Activated T-cell treated with anti-CD3 and anti-CD28 coated beads, Interleukin-2, amount 50 U/mL, for 72 hours (primary cell): ENCODE measurements at places on chromosomes 1 and 21. TPM values are rescaled to one million over a fixed set of nuclear protein-coding genes. Genes with fewer than 3 reads are reported as not detected.

The GPR161 gene
- total RNA-seq: 4.5 TPM

The KCNE2 gene
- total RNA-seq: 0.69 TPM

The TRABD2B gene
- total RNA-seq: not detected

The RSRP1 gene
- 181 TPM for total RNA-seq

The OR2L2 gene
- total RNA-seq: 0.12 TPM

The RNPC3 gene
- total RNA-seq: 27.0 TPM

The DNAJC28 gene
- total RNA-seq: 0.55 TPM

The FBXO2 gene
- total RNA-seq: 1.9 TPM

The AIM2 gene
- total RNA-seq: 103 TPM

The PTPRC gene
- total RNA-seq: 490 TPM

The PRR9 gene
- not detected for total RNA-seq

The TNFAIP8L2 gene
- 14.7 TPM for total RNA-seq

The LAD1 gene
- not detected for total RNA-seq

The BNIPL gene
- 2.8 TPM for total RNA-seq

The RGS8 gene
- total RNA-seq: 0.05 TPM

GRCh38 chr1:24707687-24708086 lies 37.6 kb upstream of the CLIC4 start:
- DNase-seq: no peak

DNA sequence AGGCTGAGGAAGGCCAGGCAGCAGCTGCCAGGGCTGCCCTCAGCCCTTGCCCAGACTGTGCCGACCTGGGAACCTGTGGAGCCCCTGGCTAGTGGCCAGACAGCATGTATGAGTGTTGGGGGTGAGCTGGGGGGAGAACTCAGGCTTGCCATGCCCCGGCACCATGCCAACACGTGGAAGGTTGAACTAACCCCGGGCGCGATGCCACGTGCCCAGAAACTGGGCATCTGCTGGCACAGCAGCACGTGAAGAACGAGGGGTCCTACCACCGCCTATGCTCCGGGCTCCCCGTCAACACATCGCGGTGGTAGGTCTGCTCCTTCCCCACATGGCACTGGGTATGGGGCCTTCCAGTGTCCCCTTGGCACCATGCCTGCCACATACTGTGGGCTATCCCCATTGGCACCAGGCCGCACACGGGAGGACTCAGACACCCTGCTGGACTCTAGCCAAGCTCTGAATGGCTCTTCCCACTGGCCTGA lies 68.7 kb downstream of the CASZ1 start:
- DNase-seq: no peak

GRCh38 chr21:37800057-37800455 lies 116.2 kb downstream of the KCNJ6 start:
- no peak for DNase-seq

GRCh38 chr21:39705849-39706248 lies 39.1 kb upstream of the IGSF5 start:
- no peak for DNase-seq

DNA sequence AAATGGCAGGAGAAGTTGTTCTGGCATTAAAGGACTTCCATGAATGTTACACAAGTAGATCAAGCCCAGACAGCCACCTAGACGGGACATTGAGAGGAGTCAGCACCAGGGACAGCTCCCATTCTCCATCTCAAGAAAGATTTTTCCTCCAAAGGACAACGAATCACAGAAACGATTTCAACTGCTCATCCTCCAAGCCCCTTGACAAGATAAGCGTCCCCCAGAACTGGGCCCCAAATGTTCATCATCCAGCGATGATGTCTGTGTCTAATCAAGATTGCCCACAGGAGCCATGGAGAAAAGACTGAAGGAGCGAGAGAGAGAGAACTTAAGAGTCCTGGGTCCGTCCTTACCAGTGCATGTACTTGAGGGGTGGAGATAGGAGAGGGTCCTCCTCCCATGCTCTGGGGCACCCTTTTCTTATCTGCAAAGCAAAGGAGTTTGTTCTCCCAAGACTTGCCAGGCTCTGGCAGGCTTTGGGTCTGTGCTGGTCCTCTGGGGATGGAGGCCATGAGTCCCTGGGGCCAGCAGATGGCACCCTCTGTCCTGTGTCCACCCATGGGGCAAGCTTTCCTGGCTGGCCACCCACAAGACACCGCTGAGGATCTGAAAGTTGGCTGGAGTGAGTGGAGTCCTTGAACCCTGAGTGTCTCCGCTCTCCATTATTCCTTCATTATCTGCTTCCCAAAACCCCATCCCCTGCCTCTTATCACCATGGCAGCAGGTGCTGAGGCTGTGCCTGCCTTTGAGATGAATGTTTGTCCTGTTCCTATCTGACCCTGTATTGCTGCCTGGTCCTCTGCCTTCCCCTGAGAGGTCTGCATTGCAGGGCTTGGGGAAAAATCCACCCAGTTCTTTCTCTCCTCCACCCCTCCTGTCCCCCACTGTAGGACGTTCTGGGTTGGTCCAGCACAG lies 164.6 kb downstream of the ACTL8 start:
- DNase-seq: no peak

GRCh38 chr1:234868296-234869147 lies 258.5 kb upstream of the IRF2BP2 start:
- DNase-seq: no peak

GRCh38 chr1:77623066-77623465 lies 59.4 kb downstream of the ZZZ3 start:
- no peak for DNase-seq

GRCh38 chr1:91870322-91870721 lies 15.6 kb downstream of the TGFBR3 start:
- DNase-seq: no peak

DNA sequence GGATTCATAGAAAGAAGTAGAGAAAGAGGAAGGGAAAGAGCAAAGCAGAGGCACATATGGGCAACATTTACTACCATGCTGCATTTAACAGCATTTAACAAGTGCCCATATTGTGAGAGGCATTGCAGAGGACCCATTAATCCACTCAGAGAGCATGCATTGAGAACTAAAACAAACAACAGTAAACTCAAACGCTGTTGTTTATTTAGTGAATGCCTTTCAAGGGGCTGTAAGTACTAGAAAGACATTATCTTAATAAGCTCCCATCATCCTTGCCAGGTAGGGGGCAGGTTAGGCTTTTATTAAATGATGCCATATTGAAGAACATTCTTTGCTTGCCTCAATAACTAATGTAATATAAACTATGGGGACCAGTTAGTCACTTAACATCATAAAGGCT lies 254.3 kb upstream of the DAB1 start:
- no peak for DNase-seq

- no peak for DNase-seq
These were observed 3.0 kb downstream of the HSD3B1 start for GRCh38 chr1:119510046-119510445.

DNA sequence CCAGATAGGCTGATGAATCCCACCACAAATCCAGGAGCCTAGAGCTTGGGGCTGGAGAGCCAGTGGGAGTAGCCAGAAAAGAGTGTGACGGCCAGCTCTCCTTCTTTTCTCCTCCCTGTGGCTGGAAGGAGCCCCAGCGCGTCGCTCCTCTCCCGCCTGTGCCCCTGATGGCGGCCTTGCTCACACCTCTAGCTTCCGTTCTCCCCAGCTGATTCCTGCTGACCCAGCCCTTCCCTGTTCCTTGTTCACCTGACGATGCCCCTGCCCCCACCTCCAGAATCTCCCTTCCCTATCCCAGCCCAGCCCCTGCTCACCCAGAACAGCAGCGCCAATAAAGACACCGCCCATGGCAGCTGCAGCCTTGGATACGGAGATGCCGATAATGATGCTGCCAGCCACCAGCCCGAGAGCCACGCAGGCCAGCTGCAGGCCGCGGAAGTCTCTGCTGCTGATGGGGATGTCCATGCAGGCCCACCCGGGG lies 656 bp downstream of the KNCN start:
- DNase-seq: no peak

DNA sequence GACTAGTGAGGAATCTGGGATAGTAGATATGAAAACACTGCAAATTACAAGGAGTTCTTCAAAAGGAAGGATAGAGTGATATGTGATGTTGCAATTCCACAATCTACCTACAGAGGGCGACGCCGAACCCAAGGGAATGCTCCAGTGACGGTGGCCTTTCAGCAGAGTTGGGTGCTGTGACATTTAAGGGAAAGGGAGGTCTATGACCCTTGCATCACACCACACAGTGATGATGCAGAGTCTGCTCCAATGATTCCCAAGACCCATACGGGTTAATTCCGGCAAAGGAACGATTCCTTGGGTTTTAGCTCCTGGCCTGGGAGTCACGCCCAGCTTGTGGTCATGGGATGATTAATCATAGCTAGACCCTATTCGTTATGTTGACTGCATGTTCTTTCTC lies 123.0 kb upstream of the IGSF21 start:
- DNase-seq: peak; percentile 13

- peak; percentile 46 for DNase-seq
These were observed 7.0 kb downstream of the FOXD2 start for GRCh38 chr1:47444562-47445465.

GRCh38 chr1:61591351-61591750 lies 133.6 kb downstream of the TM2D1 start:
- no peak for DNase-seq

DNA sequence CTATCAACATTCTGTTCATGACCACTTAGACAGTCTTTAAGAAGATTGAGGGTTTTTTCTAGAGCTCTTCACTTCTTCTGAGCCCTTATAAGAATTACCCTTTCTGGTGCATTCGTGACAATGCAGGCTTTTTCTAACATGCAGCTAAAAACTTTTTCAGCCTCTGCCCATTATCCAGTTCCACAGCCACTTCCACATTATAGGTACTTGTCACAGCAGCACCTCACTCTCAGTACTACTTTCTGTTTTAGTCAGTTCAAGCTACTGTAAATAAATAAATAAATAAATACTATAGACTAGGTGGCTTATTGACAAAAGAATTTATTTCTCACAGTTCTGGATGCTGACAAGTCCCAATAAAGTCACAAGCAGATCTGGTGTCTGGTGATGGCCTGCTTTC lies 284.4 kb upstream of the PKN2 start:
- DNase-seq: no peak

- no peak for DNase-seq
These were observed 106.1 kb downstream of the RWDD3 start for GRCh38 chr1:95340061-95340460.

DNA sequence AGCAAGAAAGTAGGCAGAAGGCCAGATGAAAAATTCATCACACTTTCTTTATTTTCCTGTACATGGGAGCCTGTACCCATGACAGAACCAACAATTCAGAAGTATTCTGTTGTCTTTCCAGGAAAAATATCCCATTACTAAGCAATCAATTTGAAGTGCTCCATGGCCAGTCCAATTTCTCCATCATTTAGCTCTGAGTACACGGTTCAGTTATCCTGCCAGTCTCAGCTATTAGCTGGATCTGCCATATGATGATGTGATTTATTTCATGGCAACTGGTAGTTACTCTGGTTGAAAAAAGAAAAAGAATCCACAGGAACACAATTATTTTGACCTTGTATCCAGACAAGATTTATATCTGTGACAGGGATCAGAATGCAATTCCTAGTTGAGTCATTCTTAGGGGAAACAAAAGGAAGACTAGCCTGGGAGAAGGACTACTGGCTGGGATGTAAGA lies 70.6 kb upstream of the GORAB start:
- no peak for DNase-seq

- no peak for DNase-seq
These were observed 3.0 kb downstream of the GNAT2 start for GRCh38 chr1:109616391-109616790.

DNA sequence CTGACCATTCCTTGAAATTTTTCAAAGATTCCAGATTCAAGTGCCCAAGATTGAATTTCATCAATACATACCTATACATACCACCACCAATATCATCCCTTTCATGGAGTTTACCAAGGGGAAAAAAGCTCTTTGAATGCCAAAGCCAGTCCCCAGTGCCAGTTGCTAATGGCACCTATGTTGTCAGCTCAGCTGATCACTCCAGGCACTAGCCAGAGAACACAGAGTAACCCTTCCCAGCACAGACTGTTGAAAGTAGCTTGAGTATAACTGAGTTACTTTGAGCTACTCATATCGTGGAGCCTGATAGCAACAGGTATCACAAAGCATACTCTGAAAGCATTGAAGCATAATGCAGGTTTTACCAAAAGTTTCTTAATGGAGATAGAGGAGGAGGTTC lies 133.9 kb upstream of the NFIA start:
- DNase-seq: no peak
